Spinal cord (tissue), 10 donors: ENCODE measurements at places on chromosomes 6 and 20. TPM values are rescaled to one million over a fixed set of nuclear protein-coding genes. Genes with fewer than 3 reads are reported as not detected.

Gene ZNF391
- 6.3 TPM for total RNA-seq

DNA sequence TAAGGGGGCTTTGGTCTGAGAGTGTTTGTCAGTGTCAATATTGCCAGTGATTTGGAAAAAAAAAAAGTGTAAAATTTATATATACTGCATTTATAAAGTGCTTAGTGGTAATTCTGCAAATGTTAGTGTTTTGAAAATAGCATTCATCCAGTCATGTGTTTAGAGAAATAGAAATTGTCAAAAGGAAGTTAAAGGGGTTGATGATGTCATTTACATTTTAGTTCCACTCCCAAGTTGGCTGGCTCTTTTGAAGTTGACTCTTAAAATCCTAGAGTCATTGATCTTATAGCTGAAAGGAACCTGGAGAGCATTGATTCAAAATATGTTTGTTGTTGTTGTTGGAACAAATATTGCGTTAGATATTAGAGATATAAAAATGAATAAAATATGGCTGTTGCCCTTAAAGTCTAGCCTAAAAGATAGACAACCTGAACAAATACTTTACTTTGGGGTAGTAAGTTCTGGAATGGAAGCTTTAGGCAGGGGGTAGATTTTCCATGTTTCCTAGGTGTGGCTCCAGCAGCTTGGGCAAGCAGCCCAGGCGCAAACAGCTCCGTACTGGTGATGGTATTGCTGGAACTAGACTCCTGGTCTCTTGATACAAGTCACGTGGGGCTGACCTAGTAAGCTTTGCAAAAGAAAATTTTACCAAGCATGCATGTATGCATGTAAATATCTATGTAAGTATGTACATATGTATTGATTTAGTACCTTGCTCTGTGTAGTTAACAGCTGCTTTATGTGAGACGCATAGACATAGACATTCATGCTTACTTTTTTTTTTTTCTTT, 46.3 kb downstream of the HIVEP1 start:
- no peak overlapping the region for H3K4me3 ChIP-seq
- no peak for DNase-seq
- H3K27ac ChIP-seq = no peak overlapping the region

- DNase-seq = no peak
- no peak overlapping the region for H3K27ac ChIP-seq
- no peaks in the 10 kb centered on the region for H3K27me3 ChIP-seq
These were observed 91.0 kb downstream of the KCNQ5 start for GRCh38 chr6:72712910-72713309.

DNA sequence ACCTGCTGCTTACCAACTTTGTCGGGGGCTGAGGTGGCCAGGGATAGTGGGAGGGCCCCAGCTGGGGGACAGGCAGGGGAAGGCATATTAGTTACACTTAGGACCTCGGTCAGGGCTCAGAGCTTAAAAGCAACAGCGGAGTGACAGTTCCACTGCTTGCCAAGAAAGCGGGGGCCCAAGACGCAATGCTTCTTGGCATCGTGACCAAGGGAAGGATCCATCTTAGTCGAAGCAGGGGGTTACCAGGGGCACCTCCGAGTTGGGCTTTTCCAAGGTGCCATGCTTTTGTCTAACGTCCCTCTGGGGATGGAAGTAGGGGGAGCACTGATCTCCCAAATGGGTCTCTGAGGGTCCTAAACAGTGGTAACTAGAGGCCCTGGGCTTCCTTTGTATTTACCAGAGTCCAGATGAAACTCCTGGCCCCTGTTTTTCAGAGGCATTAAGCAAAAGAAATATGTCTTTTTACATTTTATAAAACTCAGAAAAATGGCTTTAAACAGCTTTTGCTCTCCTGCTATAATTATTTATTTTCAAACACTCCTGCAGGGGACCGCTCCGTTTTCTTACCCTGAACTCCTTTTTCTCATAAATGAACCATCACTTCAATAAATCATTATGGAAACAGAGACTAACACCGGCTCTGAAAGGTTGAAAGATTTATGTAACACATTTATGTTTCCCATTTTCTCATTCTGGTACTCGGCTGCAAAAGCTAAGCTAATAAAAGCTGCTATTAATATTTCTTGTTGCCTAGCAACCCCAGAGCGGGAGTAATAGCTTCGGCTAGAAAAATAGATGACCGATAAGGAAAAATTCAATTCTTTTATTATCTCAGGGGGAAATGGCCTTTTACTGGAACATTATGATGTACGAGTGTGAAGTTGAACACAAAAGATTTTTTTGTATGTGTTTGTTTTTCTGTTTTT, 100.4 kb downstream of the TOX2 start:
- H3K36me3 ChIP-seq = no peaks in the 10 kb centered on the region
- H3K4me1 ChIP-seq = peaks cover 38% of the 10 kb centered on the region
- H3K27me3 ChIP-seq = peaks cover 11% of the 10 kb centered on the region
- no peak overlapping the region for H3K4me3 ChIP-seq
- DNase-seq = peak; percentile 84

DNA sequence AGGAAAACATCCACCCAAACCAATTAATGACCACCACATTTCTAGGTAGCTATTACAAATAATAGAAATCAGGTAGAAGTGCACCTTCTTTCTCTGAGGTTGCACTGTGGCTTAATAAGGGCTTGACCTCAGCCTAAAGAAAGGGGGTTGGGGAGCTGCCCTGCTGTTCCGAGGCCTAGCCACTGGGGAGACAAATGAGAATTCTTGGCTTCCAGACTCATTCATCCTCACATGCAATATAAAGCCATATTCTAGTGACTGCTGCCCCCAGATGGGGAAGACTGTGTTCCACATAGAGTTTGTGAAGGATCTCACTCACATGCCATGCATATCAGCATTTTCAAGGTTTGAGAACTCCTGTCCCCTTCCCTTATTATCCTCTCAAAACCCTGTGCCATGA, 22.9 kb downstream of the SAYSD1 start:
- H3K27me3 ChIP-seq = no peaks in the 10 kb centered on the region
- no peak for DNase-seq
- no peaks in the 10 kb centered on the region for H3K36me3 ChIP-seq
- peaks cover 7% of the 10 kb centered on the region for H3K4me1 ChIP-seq
- no peak overlapping the region for H3K27ac ChIP-seq

GRCh38 chr6:55494411-55494810, 84.6 kb downstream of the HMGCLL1 start:
- no peaks in the 10 kb centered on the region for H3K36me3 ChIP-seq
- no peak for DNase-seq
- H3K4me1 ChIP-seq = no peaks in the 10 kb centered on the region
- no peaks in the 10 kb centered on the region for H3K27me3 ChIP-seq
- no peak overlapping the region for H3K4me3 ChIP-seq

GRCh38 chr6:63493557-63493956, 78.7 kb upstream of the LOC128125822 start:
- no peaks in the 10 kb centered on the region for H3K36me3 ChIP-seq
- no peaks in the 10 kb centered on the region for H3K27me3 ChIP-seq
- DNase-seq = no peak
- no peak overlapping the region for H3K27ac ChIP-seq
- H3K4me3 ChIP-seq = no peak overlapping the region
- H3K4me1 ChIP-seq = no peaks in the 10 kb centered on the region

- DNase-seq = peak; percentile 73
- no peaks in the 10 kb centered on the region for H3K36me3 ChIP-seq
- no peak overlapping the region for H3K27ac ChIP-seq
- no peaks in the 10 kb centered on the region for H3K4me1 ChIP-seq
These were observed 5.8 kb upstream of the PACSIN1 start for GRCh38 chr6:34459899-34460593.
